Bladder microvascular endothelial cell (primary cell): ENCODE measurements at places on chromosomes 11 and 22. TPM values are rescaled to one million over a fixed set of nuclear protein-coding genes. Genes with fewer than 3 reads are reported as not detected.

Gene HORMAD2
- total RNA-seq: not detected in 2 replicates

Gene OR10A6
- not detected in 2 replicates for total RNA-seq

Gene RFPL2
- total RNA-seq: not detected in 2 replicates

Gene HTATIP2
- 75.1 and 79.0 TPM in 2 replicates for total RNA-seq

Gene RIMBP3B
- total RNA-seq: 0.19 TPM in 1 of 2 replicates, not detected in the other

Gene PGA5
- total RNA-seq: not detected in 2 replicates

Gene C11orf87
- total RNA-seq: not detected in 2 replicates

Gene PNPLA5
- not detected in 2 replicates for total RNA-seq

Gene MMP27
- total RNA-seq: not detected in 2 replicates

Gene C11orf91
- total RNA-seq: not detected in 2 replicates

Gene MAP6
- 0.06 and 0.32 TPM in 2 replicates for total RNA-seq

Gene TSGA10IP
- total RNA-seq: not detected in 2 replicates

Gene CARD18
- total RNA-seq: not detected in 2 replicates

Gene APOL5
- total RNA-seq: not detected in 2 replicates

Gene HDHD5
- total RNA-seq: 31.2 and 32.0 TPM in 2 replicates

Gene DDI1
- total RNA-seq: not detected in 2 replicates

Gene LSP1
- total RNA-seq: 0.31 and 0.32 TPM in 2 replicates

Gene DNAJB7
- total RNA-seq: not detected in 2 replicates

Gene BARX2
- total RNA-seq: not detected in 2 replicates

Gene C1QTNF5
- total RNA-seq: 62.3 and 67.1 TPM in 2 replicates

Gene MOGAT2
- total RNA-seq: not detected in 2 replicates

Gene LIF
- 0.49 and 2.0 TPM in 2 replicates for total RNA-seq

Gene ZNF70
- total RNA-seq: 1.1 and 3.1 TPM in 2 replicates

Gene CLCF1
- 1.9 and 2.7 TPM in 2 replicates for total RNA-seq

Gene GRIK4
- total RNA-seq: 0.13 TPM in 1 of 2 replicates, not detected in the other

Gene BIRC3
- 2.6 and 17.7 TPM in 2 replicates for total RNA-seq

Gene TSSK2
- not detected in 2 replicates for total RNA-seq

Gene F2
- total RNA-seq: not detected in 2 replicates

Gene AGBL2
- 0.31 and 0.32 TPM in 2 replicates for total RNA-seq

Gene GDPD4
- not detected in 2 replicates for total RNA-seq

Gene RASGRP2
- 0.49 and 1.2 TPM in 2 replicates for total RNA-seq

Gene NPTXR
- total RNA-seq: 0.16 and 0.69 TPM in 2 replicates

Gene MMP11
- total RNA-seq: 1.9 and 8.6 TPM in 2 replicates

Gene PNPLA3
- total RNA-seq: 0.49 and 1.7 TPM in 2 replicates

Gene MRGPRF
- under 0.01 and 0.06 TPM in 2 replicates for total RNA-seq

Gene SLCO2B1
- total RNA-seq: 0.81 and 19.8 TPM in 2 replicates

Gene GPR83
- total RNA-seq: under 0.01 TPM in 2 replicates

Gene PRMT3
- total RNA-seq: 10.2 and 15.0 TPM in 2 replicates

Gene TRIM48
- total RNA-seq: not detected in 2 replicates
